ENCODE measurements at places on chromosomes 5 and 9. TPM values are rescaled to one million over a fixed set of nuclear protein-coding genes. Genes with fewer than 3 reads are reported as not detected.

GRCh38 chr9:15155826-15156225 lies 151.2 kb downstream of the TTC39B start:
- DNase-seq = no peak

- no peak for DNase-seq
These were observed 175.8 kb upstream of the DMAC1 start for GRCh38 chr9:7975336-7975735.

- DNase-seq = no peak
These were observed 35.0 kb upstream of the TBC1D2 start for GRCh38 chr9:98290411-98290810.

- DNase-seq = no peak
These were observed 238.2 kb downstream of the TLE4 start for GRCh38 chr9:79809931-79810330.

GRCh38 chr9:132324425-132324824 lies 30.4 kb downstream of the SETX start:
- no peak for DNase-seq

DNA sequence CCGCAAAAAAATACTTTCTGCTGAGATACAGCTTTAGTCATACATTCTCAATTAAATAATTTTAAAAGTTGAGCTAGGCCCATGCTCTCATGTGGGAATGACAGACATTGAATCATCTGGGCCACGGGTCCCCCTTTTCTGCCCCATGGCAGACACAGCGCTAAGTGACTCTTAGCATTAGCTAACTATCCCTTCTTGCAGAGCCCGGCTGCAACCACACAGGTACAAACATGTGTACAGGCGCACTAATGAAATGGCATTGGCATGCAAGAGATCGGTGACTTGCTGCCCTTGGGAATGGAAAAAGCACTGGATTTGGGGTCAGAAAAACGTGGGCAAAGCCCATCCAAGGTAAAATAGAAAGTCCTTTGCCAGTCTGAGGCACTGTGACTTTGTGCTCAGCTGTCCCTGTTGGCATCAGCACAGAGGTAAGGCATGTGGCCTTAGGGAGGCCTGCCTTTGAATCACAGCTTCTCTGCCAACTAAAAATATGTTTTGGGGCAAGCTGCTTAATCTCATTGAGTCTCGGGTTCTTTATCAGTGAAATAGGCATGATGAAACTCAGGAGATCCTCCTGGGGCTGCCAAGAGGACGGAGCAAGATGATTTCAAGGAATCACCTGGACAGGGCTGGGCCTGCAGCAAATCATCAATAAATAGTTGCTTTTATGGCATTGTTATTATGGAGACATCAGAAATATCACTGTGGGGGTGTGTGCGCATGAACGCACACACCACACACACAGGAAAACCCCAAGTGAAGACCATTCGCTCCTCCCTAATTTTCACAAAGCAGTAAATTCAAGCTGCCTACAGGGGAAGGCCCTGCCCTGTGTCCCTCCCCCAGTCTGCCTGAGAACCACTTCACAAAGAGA lies 54.2 kb downstream of the WHRN start:
- DNase-seq = peak; percentile 11

GRCh38 chr5:150213530-150213929 lies 23.7 kb downstream of the SLC6A7 start:
- DNase-seq = no peak

- DNase-seq = no peak
These were observed 9.4 kb downstream of the HNRNPAB start for GRCh38 chr5:178213748-178214151.

SNX18 gene
- total RNA-seq = 1.2 TPM
